CMK (cell line): ENCODE measurements at places on chromosomes 13 and 19.

- DNase-seq: no peak
These were observed 3.4 kb downstream of the C3 start for GRCh38 chr19:6717036-6717435.

GRCh38 chr13:98989469-98990235, 11.8 kb upstream of the DOCK9 start:
- DNase-seq: no peak

DNA sequence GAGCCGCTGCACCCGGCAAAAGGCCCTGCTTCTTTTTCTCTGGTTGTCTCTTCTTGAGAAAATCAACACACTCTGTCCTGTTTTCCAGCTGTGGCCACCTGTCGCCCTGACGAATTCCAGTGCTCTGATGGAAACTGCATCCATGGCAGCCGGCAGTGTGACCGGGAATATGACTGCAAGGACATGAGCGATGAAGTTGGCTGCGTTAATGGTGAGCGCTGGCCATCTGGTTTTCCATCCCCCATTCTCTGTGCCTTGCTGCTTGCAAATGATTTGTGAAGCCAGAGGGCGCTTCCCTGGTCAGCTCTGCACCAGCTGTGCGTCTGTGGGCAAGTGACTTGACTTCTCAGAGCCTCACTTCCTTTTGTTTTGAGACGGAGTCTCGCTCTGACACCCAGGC, 17.2 kb downstream of the LDLR start:
- no peak for DNase-seq

DNA sequence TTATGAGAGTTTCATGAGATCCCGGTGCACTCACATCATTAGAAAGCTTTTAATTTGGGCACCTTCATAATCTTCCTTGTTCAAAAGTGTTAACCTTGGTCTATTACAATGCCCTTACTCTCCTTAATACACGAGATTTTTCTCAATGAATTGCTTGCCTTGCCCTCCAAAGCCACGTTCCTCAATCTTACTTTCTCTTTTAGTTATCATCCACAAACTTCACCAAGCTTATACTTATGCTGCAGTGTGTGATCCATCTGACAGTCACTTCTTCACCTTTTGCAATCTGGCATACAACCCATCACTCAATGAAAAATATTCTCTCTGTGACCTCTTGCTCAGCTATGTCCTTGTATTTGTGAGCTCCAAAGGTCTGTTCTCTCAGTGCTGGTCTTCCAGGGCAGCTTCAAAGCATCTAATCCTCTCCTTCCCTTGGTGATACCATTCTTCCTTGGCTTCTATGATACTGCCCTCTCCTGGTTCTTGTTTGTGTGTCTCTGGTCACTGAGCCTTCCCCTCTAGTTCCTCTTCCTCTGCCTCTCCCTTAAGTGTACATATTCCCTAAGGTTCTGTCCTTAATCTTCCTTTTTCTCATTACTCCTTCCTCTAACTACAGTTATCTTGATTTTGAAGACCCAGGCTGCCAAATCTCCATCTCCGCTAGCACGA, 202.2 kb upstream of the STARD13 start:
- no peak for DNase-seq

DNA sequence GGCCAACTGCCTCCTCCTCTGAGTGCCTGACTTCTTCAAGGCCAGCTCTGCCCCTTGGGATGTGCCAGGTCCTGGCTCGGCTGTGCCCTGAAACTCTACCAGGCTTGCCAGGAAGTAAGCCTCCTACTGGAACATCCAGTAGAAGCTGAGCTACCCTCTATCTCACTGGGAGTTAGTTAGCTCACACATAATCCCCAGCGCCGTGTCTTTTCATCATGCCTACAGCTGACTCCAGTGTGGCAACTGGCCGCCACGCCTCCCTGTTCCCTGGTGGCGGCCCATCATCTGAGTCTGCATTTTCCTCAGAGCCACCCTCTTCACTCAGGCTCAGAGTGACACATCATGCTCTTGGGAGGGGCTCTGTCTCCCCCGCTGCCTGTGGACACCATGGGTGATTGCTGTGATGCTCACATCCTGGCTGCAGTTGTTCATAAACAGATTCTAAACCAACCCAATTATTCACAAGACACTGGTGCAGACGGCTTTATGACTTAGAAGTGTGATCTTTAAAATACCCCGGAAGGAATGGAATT, 131.9 kb upstream of the IRS2 start:
- DNase-seq: no peak

DNA sequence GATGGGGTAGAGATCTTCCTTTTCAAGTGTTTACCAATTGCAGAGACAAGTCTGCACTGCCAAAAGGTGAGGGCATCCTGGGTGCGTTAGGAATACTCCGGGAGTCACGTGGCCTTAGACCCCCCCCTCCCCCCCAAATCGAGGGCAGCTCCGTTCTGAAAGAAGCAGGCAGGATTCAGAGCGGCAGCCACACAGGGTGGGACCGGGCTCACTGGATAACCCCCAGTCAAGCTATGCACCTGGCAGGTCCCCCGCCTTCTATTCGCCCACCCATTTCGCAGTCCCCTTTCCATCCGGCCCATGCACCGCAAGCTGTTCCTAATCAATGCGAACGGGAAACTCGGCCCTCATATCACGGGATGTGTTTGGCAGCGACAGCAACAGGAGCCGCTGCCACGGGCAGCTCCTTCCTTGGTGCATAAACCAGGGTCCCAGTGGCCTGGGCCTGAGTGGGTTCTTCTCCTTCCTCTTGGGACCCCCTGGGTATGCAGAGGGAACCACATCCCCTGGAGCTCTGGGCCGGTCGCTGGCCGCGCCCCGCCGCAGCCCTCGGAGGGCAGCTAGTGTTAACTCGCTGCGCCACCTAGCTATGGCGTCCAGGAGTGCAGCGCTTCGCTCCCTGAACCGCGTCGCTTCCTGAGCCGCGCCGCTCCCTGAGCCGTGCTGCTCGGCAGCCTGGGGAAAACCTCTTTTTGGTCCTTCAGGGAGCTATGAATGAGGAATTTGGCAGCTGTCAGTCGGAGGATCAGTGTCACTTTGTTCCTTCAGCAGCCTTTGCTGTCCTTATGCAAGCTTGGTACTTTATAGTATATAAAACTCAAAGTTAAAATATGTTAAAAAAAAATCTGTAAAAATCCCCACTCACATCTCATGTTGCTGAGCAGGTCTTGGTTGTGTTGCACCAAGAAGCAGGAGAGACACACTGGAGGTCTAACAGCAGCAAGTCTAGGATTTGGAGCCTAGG, 41.4 kb downstream of the LYL1 start:
- peak; percentile 60 for DNase-seq

- no peak for DNase-seq
These were observed 16.3 kb upstream of the DNMT1 start for GRCh38 chr19:10211061-10211460.

DNA sequence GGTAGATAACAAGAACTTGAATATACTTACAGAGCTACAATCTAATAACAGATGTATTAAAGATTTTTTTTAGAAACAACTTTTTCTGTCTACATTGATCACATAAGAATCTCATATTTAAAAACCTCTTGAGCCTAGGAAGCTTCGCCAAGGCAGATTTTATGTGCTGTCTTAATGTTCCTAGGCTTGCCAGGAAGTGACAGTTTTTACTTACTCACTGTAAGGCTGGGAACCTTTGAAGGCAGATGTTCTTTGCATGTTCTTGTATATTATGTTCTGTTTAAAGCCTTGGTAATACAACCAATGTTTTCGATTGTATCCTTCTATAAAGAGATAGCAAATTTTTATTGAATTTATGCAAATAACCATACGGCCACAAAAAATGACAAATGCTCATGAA, 492.7 kb downstream of the GPC5 start:
- DNase-seq: no peak

- DNase-seq: no peak
These were observed 134.4 kb upstream of the TSC22D1 start for GRCh38 chr13:44710576-44710975.

DNA sequence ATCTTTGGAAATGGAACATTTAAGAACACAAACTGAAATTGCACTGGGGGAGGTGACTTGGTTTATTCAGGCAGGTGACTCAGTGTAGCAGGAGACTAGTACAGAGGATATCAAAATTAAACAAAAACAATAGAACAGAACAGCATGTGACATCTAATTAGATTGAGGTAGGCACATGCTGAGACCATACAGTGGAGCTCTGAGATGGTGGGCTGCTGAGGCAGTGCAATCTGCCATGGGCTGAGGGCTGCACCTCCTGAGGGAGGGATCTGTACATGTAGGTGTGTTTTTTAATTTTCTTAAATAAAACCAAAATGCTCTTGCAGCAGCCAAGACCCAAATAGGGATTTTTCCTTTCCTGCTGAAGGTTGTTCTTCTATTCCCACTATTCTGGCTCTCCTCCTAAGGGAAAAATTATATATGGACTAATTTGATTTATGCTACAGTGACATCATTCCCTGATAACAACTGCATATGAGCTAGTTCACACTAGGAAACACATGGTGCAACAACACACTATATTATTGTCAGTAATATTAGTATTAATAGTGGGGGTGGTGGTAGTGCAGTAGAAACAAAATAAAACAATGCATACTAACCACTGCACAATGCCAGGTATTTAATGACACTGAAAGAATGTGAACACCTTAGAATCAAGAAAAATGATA, 48.0 kb downstream of the LNX2 start:
- no peak for DNase-seq

- no peak for DNase-seq
These were observed 930 bp downstream of the ZNF136 start for GRCh38 chr19:12163826-12164225.

DNA sequence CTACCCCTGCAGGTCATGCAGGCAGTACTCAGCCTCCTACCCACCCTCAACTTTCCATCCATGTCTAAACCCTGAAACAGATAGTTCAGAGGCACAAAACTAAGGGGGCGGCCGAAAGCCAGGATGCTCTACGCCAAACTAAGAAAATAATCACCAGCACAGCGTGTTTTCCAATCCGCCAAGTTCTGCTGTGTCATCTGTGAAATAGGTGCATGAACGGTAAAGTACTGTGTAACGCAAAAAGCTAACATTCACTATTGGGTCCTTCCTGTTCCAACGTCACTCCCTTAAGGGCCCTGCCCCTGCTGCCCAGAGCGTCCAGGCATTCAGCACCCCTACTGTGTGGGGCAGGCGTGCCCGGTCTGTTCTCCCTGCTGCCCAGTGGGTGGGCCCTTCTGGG, 12.2 kb upstream of the TIMM44 start:
- no peak for DNase-seq

DNA sequence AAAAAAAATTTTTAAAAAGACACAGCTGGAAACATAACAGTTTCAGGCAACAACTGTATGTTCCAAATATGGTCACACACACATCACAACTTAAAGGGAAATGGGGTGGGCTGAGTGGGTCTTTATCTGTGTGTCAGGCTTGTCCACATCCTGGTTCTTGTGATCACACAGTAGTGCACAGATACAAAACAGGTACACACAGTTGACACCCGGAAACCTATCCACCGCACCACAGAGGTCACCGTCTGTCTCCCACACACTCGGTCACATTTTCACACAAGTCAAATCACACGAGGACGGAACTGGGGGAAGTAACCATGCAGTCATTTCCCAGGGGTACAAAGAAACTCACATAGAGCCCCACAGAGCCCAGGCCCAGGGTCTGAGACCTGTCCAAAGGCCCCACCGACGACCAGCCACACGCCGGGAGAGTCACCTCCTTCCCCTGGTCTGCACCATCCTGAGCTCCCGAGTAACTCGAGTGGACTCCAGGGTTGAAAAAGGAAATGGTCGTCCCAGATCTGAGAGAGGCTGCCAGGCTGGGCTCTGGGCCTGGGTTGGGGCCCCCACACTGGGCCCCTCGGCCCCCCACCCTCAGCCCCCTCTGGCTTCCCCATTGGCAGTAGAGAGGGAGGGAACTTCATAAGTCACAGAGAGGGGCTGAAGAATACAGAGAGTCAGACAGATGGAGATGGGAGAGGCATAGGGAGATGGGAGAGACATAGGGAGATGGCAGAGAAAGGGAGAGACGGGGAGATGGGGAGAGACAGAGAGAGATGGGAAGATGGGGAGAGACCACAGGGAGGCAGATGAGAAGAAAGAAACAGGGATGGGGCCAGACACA, 1.3 kb upstream of the PPAN start:
- peak; percentile 95 for DNase-seq

- DNase-seq: no peak
These were observed 53.0 kb upstream of the TPM4 start for GRCh38 chr19:16023146-16023915.

DNA sequence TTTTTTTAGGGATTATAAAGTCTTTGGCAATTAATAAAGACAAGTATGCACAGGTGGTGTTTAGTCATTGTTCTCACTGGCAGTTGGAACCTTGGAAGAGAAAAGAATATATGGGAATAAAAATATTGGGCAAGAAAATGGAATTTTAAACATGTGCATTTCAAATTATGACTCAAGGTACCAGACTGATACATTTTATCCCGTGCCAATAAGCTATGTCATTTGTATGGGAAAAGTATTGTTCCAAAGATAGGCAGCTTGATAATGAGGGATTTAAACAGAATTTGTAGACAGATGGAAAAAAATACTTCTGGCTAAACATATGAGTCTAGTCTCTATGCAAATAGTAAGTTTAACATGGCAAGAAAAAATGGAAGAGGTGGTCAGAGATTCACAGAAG, 169.5 kb upstream of the UFM1 start:
- no peak for DNase-seq

- DNase-seq: no peak
These were observed 58.3 kb downstream of the DOCK9 start for GRCh38 chr13:98919566-98919965.

GRCh38 chr19:5587071-5587455, 19.3 kb upstream of the TINCR start:
- no peak for DNase-seq

DNA sequence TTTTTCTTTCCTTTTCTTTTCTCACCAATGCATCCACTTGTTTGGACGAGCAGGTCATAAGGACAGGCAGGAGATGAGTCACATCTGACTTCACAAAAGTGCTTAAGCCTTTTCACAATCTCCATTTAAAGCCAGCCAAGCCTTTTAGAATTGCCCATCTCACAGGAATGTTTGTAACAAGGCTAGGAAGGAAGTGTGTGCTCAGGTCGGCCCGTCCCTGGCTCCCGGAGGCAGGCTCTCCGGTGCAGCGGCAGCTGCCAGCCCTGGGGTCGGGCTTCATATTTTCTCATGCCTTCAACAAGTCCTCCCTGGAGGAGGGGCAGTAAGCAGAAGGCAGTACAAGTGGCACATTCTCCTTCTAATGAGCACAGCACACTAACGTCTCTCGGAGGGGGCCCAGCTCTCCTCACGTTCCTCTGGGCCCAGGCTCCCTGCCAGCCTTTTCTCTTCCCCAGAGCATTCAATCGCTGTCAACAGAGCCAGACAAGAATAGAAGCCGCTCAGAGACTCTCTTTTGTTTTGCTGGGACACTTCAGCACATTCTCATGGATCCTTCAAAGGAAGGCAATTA, 180.5 kb downstream of the COL4A1 start:
- DNase-seq: no peak

GRCh38 chr19:1363599-1363998, 20.1 kb upstream of the NDUFS7 start:
- peak; percentile 38 for DNase-seq

DNA sequence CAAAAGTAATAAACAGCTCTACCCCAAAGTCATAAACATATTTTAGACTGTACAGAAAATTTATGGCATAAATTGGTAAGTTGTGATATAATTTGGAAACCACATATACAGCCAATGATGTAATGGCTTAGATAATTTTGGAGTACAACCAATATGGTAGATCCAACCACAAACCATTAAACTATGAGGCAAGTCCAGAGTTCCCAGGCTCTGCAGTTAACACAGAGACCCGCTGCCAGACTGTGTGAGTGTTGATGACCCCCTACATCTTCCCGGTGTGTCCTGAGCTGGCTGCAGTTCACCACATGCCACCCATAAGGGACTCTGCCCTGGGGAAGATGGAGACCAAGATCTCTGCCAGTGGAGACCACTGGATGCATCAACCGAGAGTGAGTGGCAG, 9.9 kb upstream of the SERPINE3 start:
- DNase-seq: no peak

GRCh38 chr13:72953391-72953965, 105.3 kb upstream of the KLF5 start:
- DNase-seq: no peak
